ENCODE measurements at places on chromosomes 5 and 9.

- no peak for DNase-seq
Observed at GRCh38 chr9:108967916-108968315, 33.7 kb downstream of the ABITRAM start.

GRCh38 chr9:114929201-114929600 lies 1.2 kb downstream of the TNFSF8 start:
- DNase-seq: no peak

DNA sequence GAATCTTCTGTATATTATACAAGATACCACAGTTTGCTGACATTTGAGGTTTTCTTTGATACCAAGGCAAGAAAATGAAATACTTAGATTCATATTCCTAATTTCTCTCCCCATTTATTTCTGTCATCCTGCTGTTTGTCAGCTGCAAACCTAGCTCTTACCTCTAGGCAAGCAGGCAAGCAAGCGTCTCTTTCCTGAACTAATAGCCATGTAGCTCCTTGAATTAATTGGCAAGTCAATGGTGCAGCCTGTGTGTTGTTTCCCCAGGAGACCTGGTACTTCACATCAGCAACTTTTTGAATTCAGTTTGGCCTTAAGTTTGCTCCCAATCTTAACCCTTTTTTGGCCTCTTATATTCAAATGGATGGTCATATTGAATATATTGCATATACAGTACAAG lies 573.6 kb upstream of the ARRDC3 start:
- no peak for DNase-seq

GRCh38 chr9:110521206-110521605 lies 58.3 kb downstream of the SVEP1 start:
- no peak for DNase-seq

DNA sequence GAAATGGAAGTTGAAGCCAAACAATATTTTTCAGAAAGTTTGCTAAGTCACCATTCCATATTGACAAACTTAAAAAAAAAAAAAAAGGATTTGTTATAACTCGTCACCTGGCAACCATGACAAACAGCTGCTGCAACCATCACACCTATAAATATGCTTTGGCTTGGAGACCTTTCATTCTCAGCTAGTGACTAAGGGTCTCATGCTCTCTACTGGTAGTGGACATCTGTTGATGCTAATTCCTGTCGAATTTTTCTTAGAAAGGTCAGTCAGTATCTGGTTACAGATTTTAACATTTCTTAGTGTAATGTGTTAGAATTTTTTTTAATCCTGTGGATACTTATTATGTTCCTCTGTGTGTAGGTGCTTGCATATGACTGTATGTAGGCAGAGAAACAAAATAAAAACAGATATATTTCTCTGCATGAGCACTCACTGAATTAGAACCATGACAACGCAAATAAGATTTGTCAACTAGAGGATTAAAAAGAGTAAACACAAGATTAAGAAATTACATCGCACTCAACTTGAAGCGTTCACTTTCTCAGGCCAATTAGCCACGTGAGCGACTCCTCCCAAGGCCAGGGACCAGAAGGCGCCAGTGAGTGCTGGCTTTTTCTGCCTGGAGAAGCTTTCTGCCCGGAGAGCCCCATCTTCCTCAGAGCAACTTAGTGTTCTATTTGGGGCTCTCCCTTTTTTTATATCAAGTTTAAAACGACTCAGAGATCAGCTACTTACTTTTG lies 27.0 kb upstream of the ZNF622 start:
- DNase-seq: no peak

GRCh38 chr5:179607160-179607931 lies 16.1 kb downstream of the HNRNPH1 start:
- DNase-seq: no peak

DNA sequence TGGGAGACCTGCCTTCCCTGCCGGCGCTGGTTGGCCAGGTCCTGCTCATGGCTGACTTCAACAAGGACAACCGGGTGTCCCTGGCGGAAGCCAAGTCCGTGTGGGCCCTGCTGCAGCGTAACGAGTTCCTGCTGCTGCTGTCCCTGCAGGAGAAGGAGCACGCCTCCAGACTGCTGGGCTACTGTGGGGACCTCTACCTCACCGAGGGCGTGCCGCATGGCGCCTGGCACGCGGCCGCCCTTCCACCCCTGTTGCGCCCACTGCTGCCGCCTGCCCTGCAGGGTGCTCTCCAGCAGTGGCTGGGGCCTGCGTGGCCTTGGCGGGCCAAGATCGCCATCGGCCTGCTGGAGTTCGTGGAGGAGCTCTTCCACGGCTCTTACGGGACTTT lies 10.6 kb downstream of the DIPK1B start:
- DNase-seq: no peak

DNA sequence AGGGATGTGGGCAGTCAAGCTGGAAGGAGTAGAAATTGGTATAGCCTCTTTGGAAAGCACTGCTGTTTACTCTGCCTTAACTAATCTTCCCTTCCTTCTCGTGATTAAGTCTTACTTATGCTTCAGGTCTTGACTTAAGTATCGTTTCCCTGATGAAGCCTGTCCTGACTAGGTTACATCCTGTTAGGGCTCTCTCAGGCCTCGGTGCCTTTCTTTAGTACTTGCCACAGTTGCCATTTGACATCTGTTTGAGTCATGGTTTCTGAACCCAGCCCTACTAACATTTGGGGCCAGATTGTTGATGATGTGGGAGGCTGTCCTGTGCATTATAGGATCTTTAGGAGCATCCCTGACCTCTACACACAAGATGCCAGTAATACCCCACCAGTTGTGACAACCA lies 94.4 kb downstream of the GAPVD1 start:
- no peak for DNase-seq

DNA sequence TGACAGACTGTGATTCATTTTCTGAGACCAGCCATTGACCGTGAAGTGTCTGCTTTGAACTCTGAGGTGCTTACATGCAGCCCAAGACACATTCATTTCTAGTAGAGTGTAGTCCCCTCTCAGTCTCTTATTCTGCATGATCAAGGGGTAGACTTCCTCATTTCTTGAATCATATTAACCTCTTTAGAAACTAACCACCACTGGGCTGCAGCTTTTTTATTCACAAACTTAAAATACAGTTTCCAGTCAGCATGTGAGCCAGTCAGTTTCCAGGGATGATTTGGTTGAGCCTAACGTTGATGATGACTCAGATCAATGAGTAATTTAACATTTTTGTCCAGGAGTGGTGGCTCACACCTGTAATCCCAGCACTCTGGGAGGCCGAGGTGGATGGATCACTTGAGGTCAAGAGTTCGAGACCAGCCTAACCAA lies 59.2 kb downstream of the OTULIN start:
- no peak for DNase-seq

DNA sequence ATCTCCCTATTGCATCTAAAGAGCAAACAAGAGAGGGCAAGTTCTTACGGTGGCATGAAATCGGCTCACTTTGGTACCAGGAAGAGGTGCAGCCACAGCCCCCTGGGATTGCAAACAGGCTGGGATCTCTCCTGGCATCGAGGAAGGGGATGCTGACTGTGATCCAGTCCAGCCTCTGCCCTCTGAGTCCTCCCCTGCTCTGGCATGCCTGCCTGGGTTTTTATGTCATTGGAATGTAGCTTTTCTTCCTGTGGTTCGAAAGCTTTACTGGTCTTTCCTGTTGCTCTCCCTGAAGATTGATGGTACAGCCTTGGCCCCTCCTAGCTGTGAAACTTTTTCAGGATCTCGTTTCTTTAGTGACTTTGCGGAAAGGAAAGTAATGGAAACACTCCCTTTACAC lies 6.6 kb downstream of the SLC46A2 start:
- DNase-seq: no peak

- no peak for DNase-seq
Observed at GRCh38 chr5:85921590-85921989, 696.2 kb upstream of the COX7C start.

DNA sequence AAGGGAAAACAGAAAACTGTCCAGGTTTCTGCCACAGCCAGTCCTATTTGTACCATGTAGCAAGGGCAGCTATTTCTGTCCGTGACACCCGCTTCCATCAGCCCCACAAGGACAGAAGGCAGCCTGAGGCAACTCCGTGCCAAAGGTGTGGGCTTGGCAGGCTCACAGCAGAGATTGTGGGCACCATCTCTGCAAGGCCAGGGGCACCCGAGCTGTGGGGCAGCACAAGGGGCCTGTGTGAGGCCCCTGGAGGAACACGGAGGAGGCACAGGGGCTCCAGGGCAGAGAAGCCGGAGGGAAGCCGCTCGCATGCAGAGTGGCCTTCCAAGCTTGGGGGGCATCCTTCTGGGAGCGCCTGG lies 43.5 kb downstream of the COL23A1 start:
- no peak for DNase-seq
